Inflammatory macrophage (primary cell): ENCODE measurements at places on chromosomes 7 and 10.

DNA sequence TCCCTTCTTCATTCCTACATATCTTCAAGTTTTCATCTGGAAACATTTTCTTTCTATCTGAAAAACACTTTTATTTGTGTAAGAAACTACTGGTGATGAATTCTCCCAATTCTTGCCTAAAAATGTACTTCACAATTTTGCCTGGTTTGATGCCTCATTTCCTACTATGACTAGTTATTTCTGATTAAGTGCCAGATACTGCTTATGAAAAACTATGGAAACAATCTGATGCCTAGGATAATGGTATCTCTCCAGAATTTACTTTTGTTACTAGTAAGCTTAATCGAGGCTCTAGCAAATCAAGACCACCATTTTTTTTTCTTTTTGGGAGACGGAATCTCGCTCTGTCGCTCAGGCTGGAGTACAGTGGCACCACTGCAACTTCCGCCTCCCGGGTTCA lies 31.3 kb downstream of the CACUL1 start:
- no peak for DNase-seq

DNA sequence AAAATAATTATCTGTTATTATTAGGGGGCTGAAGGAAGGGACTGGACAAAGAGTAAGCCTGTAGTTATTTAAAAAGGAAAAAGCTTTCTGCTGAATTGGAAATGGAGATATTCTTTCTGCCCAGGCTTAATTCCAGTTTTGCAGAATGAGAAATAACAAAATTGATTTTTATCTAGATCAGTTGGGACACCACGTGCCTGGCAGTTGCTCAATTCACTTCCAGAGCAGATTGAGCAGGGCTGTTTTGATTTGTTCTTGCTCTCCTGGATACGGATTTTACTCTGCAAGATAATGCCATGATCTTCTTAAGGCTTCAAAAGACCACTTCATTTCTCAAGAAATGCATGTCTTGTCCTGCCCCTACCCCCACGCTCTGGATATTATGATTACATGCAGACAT lies 524.3 kb downstream of the TCERG1L start:
- no peak for DNase-seq

DNA sequence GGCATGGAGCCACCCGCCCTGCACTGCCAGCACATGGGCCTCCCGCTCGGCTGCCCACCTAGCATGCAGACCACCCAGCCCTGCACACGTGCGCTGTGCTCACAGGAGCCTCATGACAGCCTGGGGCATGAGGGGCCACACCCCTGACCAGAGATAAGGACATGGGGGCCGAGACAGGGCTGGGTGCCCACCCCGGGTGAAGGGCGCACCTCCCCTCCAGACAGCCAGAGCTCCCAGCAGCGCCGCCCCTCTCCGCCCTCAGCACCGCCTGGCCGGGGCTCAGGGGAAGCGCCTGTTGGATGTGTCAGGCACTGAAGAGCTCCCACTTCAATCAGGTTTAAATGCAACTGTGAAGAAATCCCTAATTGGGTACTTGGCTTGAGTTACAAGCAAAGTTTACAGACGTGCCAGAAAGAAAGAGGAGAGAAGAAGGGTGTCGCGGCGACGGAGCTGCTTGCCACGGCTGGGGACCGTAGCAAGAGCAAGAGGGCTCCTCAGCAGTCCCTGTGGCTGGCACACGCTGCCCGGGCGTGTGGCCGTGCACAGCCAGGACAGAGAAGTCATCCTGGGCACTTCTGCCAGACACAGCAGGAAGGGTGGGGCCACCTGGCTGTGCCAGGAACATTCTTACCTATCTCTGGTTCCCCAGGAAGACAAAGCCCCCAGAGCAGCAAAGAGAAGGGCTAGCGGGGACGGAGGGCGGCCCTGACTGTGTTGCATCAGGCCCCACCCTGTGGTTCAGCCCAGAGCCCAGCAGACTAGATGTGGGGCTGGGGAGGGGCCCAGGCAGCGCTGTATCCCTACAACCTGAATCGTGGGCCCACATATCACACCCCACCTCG lies 247.4 kb downstream of the ELFN1 start:
- no peak for DNase-seq

- no peak for DNase-seq
Measured at GRCh38 chr10:34916314-34916713, 101.2 kb upstream of the PARD3 start.

DNA sequence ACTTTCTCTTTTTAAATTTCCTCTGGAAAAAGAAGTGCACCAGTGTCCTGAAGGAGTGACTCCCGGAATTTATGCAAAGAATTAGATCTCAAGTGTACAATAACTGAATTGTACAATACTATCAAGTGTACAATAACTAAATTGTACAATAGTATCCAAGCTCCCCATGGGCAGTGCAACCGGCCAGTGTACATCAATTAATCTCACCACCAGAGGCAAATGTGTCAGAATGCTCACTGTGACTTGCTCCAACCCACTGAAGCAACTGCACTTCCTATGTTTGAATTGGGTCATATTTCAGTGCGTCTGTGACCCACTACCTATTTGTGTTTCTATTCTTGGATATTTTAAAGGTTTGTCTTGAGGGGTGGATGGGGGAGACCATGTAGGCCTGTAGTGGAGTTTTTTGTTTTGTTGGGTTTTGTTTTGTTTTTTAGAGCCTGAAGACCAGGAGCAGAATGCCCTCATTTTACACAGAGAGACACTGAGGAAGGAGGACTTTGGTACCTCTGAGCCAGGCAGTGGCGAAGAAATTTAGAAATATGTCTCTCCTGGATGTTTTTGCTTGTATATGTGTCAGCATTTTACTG lies 78.5 kb upstream of the CTTNBP2 start:
- DNase-seq: no peak
